ENCODE measurements at places on chromosomes 12 and 14.

DNA sequence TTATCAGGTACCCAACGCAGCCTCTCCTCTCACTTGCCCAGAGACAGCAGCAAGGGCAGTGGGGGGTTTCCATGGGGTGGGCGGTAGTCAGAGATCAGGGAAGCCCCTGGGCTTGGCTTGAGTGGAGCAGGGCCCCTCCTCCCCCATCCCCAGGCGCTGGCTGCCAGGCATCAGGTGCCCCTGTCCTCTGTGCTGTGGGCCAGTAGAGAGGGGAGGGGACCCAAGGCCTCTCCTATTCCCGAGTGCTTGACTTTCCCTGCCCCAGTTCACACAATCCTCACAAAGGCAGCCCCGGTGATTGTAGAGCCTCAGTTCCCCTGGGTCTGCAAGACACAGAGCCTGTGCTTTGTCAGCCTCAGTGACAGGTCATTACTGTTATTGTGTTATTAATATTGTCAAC lies 57.7 kb downstream of the MVK start:
- DNase-seq = no peak

DNA sequence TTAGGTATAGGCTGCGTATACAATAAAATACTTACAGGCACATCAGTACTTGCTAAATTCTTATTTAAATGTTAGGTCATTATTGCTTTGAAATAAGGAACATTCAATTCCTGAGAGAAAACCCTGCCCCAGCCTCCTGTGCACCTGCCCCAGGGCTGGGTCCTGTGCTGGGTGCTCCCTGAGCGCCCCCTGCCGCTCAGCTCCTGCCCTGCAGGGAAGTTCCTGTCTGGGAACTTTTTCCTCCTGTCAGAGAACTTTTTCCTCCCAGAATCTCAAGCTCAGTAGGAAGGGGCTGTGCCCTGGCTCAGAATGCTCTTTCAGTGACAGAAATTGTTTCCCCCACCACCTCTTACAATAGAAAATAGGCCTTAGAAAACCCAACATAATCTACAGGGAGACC lies 751.1 kb downstream of the TMEM121 start:
- peak; percentile 2 for DNase-seq

GRCh38 chr14:56120091-56120691 lies 2.0 kb downstream of the PELI2 start:
- peak; percentile 63 for DNase-seq

GRCh38 chr14:89479802-89480201 lies 62.8 kb upstream of the FOXN3 start:
- no peak for DNase-seq

- DNase-seq = peak; percentile 56
Observed at GRCh38 chr12:104877103-104877705, 80.9 kb downstream of the SLC41A2 start.

DNA sequence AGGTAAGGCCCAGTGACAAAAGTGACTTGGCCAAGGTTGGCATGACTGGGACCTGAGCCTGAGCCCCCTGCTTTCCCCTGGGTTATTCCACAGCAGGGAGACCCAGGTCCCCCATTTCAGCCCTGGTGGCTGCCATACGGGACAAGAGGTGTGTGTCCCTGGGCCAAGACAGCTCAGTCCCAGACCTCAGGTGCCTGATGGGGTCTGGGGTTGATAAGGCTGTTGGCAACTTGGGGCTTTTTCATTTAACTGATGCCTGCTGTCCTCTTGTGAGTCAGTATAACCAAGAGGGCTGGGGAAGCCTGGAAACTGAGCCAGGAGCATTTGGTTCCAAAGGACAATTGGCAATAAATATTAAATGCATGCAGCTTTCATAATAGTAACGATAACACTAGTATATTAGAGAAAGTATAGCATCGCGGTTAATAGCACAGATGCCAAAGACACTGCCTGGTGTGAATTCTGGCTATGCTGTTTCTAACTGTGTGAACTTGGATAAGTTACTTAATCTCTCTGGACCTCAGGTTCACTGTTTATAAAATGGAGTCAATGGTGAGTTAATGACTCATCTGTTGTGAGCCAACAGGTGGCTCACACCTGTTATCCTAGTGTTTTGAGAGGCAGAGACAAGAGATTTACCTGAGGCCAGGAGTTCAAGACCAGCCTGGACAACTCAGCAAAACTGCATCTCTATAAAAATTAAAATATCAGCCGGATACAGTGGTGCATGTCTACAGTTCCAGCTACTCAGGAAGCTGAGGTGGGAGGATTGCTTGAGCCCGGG lies 898 bp downstream of the SDSL start:
- DNase-seq = peak; percentile 53

Data from DMS53 (cell line).